CD4-positive, alpha-beta T cell treated with Interleukin-17A for 4 hours (primary cell): ENCODE measurements at places on chromosomes 3 and 15.

DNA sequence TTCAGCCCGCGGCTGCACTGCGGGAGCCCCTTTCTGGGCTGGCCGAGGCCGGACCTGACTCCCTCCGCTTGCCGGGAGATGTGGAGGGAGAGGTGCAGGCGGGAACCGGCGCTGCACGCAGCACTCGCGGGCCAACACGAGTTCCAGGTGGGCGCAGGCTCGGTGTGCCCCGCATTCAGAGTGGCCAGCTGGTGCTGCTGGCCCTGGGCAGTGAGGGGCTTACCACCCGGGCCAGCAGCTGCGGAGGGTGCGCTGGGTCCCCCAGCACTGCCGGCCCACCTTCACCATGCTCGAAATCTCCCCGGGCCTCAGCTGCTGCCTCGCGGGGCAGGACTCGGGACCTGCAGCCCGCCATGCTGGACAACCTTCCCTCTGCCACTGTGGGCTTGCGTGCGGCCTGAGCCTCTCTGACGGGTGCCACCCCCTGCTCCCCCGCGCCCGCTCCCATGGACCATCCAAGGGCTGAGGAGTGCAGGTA is 733.5 kb upstream of the CCDC54 start:
- DNase-seq: no peak

- no peak for DNase-seq
Measured at GRCh38 chr15:67024314-67024997, 40.9 kb upstream of the SMAD3 start.

GRCh38 chr15:101349047-101349951 is 54.3 kb upstream of the SNRPA1 start:
- DNase-seq: no peak

GRCh38 chr3:15476378-15476777 is 45.1 kb downstream of the COLQ start:
- DNase-seq: no peak

DNA sequence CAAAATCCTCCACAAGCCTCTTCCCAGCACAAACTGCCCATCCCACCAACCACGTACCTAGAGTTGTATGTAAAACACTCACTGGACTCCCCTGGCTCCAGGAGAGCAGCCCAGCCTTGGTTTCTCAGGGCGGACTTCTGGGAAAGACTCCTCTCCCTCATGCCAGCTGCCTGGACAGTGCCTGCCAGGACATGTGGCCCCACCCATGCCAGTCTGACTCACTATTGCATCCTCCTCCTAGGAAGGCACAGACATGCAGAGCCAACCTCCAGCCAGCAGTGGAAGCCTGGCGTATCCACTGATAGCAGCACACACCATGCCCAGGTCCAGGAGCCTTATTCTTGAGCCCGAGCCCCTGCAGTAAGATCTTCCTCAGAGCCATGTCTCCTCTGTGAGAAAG is 8.6 kb downstream of the PKM start:
- no peak for DNase-seq

- DNase-seq: peak; percentile 52
Measured at GRCh38 chr3:66499881-66500575, 794 bp downstream of the LRIG1 start.

DNA sequence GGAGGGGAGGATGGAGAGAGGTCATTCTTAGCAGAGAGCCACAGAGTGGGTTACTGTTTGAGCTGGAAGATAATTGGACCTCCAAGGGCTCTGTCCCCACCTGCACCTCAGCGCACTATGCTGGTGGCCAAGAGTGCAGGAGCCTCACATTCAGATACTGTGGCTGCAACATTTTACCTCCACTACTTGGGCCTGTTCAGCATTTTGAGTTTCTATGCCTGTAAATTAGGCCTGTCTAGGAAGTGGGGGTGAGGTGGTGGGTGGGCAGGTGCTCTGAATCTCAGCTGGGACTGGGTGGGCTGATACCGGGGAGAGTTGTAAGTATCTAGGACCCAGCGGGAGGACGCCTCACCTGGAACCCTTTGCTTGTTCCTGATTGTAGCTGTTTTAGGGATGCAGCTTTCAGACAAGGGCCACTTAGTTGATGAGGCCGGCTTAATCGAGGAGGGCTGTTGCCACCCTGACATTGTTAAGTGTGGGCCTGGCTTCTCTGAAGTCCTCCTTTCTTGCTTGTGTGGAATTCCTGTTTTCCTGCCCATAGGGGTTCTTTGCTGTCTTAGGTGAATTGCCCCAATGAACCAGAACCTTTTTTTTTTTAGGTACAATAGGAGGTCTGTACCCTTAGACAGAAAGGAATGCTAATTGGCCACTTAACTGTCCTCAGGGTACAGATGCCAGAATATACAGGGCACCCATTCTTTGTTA is 83.8 kb downstream of the SMAD3 start:
- DNase-seq: no peak

DNA sequence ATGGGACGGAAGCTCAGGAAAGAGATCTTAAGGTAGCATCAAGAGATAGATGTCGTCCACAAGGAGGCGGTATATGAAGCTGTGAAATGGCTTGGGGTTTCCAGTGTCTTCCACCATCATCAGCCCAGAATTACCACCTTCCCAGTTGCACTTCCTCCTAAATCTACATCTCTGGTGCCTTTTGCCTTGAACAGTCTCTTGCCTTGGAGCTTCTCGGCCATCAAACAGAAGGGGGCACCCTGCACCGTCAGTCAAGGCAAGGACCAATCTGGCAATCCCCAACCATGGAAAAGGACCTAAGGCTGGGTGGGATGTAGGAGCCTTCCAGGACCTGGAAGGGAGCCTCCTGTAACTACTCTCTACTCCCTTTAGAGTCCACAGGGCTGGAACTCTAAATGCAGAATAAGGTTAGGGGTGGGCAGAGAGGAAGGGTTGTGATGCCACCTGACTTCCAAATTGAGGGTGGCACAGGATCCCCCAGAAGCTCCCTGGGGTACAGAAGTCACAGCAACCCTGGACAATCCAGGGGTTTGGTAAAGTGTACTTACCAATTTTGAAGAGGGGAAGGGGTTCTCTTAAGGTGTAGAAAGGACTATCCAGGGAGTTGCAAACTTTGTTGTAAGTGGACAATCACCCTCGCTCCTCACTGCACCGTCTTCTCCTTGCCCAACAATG is 1.0 kb upstream of the RYR3 start:
- peak; percentile 5 for DNase-seq

DNA sequence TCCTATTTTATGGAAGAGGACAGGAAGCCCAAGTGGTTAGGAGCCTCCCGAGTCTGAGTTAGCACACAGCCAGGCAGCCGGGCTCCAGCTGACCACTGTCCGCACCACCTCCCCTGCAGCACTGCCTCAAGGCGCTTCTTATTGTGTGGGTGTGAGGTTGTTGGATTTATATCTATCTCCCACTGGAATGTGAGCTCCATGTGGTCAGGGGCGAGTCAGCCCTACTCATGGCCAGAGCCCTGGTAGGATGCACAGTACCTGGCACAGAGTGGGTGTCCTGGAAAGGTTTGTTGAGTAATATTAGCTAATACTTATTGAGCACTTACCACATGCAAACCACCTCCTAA is 9.7 kb upstream of the FBLN2 start:
- no peak for DNase-seq

DNA sequence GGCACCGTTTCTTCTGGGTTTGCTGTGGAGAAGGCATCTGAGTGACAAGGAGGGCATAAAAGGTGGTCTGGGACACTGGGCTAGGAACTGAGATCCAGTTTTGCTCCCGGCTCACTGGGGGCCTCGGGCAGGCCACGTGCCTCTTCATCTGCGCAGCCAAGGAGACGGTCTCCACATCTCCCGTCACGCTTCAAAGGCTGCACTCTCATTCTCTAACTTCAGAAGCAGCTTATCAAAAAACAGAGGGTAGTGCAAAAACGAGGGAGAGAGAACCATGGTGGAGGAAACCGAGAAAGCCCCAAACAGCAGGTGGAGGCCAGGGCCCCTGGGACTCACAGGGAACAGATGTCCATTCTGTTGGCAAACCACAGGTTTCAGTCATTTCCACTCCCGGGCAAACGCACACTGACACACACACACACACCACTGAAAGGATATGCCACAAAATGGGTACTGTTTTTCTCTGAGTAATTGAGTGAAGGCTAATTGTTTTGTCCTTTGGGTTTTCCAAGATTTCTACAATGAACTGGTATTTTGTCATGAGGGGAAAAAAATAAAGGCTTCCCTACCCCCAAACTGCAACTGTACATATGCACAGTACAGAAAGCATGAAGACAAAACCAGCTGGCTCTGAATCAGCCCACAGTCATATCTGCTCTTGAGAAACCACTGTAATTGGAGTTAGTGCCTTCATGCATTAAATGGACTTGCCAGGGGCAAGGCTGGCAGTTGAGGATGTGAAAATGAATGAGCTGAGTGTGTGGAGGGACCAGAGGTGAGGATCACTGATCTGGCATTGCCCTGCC is 71.9 kb downstream of the MGLL start:
- DNase-seq: no peak

DNA sequence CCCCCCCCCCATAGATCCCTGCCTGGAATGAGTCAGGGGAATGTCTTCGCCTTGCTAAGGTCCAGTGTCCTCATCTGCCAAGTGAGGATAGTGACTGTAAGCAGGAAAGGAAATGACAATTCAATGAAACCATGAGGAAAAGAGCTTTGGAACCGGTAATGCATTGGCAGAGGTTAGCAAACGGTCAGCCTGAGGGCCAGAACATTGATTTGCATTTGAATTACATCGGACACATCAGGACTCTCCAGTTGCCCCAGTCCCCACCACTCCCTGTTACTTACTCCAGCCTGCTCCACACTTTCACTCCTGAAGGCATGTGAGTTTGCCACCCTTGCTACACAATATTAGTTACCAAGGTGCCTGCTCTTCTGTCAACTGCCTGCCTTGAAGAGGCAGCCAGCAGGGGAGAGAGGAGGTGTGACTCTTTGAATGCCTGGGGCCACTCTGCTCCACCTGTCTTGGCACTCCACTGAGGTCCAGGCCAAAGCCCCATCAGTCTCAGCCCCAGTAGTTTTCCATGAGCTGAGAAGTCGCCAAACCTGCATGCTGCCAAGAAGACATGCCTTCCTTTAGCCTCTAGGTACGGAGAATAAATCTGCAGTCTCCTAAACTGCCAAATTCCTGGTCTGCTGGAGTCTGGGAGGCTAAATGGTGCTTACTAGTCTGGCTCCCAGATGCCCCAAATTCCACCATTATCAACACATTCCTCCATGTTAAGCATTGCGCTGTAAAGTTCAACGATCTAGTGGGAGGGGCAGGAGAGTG is 191.7 kb upstream of the TLE3 start:
- DNase-seq: no peak

- no peak for DNase-seq
Measured at GRCh38 chr15:90214553-90215196, 13.5 kb downstream of the SEMA4B start.

GRCh38 chr3:194879991-194880939 is 194.6 kb downstream of the FAM43A start:
- no peak for DNase-seq

DNA sequence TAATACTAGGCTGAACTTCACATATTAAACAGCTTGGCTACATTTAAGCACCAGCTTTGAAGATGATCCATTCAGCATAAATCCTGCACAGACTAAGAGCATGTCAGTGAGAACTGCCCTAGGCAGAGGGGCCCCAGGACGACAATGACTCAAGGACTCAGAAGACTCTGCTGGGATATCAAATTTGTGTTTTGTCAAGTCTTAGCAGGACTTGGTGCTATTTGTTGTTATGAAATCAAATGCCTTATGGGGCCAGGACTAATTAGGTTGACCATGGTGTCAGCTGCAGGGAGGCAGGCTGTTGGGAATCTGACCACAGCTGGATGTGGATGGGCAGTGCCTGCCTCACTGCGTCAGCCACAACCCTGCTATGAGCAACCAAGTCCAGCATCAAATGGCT is 91.8 kb downstream of the RYR3 start:
- DNase-seq: no peak

DNA sequence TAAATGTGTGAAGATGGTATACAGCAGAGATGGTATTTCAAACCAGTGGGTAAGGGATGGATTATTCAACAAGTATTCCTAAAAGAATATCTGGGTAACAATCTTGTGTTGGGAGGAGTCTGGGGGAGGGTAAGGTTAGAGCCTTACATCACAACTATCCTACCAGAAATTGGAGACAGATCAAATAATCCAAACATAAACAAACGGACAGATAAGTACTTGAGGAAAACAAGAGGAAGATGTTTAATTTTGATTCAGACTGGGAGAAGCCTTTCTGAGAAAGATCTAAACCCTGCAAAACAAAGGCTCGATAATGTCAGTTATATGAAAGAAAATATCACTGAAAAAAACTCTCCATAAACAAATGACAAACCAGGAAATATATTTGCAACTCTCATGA is 77.9 kb downstream of the SLC9A9 start:
- DNase-seq: no peak

DNA sequence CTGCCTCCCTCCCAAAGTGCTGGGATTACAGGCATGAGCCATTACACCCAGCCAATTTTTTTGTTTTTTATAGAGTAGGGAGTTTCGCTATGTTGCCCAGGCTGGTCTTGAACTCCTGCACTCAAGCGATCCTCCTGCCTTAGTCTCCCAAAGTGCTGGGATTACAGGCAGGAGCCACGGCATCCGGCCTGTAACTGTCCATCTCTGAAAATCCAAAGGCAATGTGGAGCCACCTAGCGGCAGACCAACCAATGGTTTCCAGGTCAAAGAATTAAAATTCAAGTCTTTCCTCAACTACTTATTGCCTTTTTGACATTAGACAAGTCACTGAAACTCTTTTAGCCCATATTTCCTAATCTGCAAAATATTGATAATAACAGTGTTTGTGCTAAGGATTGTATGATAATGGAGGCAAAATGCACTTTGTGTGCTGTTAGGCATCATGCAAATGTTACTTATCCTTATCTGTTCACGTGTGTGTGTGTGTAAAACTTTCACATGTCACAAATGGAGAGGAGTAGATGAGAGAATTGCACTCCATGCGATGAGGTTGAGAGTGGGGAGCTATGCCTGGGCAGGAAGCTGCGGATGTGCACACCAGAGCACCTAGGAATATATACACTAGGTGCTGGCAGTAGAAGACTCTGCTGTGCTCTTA is 48.7 kb downstream of the COL8A1 start:
- DNase-seq: peak; percentile 29

GRCh38 chr3:171776839-171777583 is 33.3 kb downstream of the PLD1 start:
- DNase-seq: no peak

DNA sequence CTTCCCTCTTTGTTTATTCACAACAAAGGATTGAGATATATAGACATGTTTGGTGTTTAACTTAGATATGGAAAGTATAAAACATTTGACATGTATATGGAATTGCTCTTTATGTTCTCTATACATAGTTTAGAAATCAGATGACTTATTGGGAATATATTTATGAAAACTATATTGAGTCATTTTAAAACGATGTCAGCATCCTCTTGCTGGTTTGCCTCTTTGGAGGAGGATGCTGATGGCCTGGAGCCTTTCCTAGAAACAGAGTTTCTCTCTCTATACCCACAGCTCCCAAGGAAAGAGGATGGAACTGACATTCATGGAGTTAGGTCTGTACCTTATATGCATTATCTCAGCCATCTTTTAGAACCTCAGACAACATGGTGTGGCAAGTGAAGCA is 40.3 kb downstream of the ZBTB38 start:
- no peak for DNase-seq

- no peak for DNase-seq
Measured at GRCh38 chr3:173403376-173403775, 5.8 kb downstream of the NLGN1 start.
